ENCODE measurements at places on chromosomes 11 and 22.

DNA sequence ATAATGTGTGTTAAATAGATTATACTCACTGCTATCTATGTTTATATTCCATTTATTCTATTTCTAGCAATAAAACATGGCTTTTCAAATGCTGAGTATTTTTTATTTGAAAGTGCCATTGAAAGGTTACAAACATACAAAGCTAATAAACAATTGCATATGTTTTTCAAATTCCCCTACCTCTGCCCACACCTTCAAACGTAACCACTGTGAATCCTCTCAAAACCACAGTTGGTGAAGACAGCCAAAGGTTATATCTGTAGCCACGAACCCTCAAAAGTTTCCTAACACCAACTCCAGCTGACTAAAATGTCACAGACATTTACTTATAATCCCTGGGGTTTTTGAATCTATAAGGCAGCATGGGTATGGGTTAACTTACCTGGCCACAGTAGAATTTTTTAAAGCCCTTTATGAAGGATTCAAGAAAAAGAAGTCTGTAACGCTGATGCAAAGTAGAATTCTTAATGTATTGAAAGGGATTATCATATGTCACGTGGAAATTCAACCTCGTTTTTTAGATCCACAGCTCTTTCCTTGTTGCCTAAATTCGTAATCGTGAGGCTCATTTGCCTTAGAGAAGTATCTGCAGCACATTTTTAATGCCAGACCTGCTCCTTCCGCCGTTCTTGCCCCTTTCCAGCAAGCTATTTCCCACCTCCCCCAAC is 122.5 kb upstream of the ZC3H12C start:
- peak; percentile 17 for DNase-seq

DNA sequence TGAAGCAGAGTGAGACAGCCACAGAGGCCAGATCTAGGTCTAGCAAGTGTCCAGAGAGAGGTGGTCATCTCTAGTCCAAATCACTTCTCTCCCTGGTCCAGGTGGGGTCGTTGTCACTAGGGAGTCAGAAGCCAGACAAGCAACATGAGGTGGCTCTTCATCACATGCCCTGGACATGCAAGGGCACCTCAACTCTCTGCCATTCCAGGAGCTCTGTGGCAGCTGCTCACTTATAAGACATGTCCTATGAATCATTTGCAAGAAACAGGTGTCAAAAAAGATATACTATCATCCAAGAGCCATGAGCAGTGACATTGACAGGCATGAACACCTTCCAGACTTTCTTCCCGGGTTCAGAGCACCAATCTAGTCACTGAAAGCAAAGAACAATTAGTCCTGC is 130.8 kb downstream of the GALNT18 start:
- no peak for DNase-seq

GRCh38 chr11:15903246-15903645 is 453.1 kb downstream of the SOX6 start:
- DNase-seq: no peak

DNA sequence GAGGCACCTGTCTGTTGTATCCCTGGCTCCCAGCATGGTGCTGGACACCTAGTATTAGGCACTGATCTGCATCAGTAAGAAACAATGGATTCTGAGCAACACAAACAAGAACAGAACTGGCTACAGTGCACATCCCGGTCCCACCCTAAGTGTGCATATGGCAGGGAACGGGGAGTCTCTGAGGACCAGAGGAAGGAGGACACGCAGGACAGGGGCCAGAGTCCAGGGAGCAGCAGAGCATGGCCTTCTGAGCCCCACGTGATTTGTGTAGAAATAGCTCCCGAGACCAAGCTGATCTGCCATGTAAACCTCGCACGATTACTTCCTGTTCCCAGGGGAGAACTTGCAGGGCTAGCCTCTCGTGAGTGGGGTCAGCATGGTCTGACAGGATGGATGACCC is 12.7 kb upstream of the SNX32 start:
- DNase-seq: no peak

GRCh38 chr11:14971865-14972580 is at the start of gene CALCA:
Gene CALCA (minus strand): TSS chr11:14972351. CDS start chr11:14971192, 1,159 bp downstream.
- DNase-seq: no peak

DNA sequence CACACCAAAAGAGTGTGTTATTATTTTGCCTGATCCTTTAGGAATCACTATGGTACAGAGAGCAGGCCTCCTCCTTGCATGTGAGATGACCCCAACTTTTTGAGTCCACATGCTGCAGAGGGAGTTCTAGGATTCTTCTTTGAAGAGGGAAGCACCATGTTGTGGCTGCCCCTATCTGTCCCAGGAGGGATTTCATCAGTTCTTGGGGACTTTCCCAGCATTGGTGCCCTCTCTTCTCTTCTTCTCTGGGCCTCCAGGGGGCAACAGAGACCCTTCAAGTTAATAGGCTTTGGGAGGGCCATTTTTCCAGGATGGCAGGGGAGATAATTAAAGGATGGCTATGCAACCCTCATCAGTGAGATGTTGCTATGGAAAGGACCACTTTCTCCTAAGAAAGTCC is 3.6 kb downstream of the MMP1 start:
- DNase-seq: peak; percentile 45

DNA sequence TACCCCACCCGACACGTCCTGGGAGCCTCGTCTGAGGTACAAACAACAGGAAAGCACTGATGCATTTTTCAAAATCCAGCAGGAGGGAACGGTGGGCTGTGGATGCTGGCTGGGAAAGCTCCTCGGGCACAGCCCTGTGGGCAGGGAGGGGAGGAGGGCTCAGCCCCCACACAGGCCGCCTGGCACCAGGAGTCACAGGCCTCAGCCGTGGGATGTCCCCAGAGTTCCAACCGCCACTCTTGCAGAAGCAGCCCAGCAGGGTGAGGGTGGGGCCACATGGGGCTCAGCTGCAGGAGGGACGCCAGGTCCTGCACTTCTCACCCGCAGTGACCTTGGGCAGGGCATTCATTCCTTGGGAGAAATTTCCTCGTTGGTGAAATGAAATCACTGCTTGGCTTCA is 274.6 kb downstream of the BRD1 start:
- DNase-seq: no peak

DNA sequence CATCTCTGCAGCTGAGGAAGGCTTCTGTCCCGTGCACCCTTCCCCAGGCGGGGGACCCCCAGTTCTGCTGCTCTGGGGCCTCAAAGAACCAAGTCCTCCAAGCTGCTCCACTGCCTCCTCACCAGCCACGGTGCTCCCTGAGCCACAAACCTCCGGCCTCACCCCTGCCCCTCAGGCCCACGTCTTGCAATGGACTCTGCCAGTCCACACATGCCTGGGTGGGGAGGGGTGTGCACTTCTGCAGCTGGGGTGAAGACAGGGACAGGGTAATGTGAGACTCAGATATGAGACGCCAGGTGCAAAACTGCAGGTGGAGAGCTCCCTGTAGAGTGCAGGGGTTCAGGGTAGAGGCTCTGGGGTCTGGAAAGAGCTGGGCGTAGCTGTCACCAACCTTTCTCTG is 3.2 kb upstream of the PTDSS2 start:
- no peak for DNase-seq

GRCh38 chr11:75814363-75814676 is 690 bp upstream of the UVRAG start:
- no peak for DNase-seq

GRCh38 chr11:129320494-129320893 is 55.2 kb upstream of the BARX2 start:
- no peak for DNase-seq

- no peak for DNase-seq
Observed at GRCh38 chr11:11043721-11044120, 185.9 kb upstream of the ZBED5 start.

- no peak for DNase-seq
Observed at GRCh38 chr11:104738208-104738607, 160.1 kb downstream of the CASP12 start.

DNA sequence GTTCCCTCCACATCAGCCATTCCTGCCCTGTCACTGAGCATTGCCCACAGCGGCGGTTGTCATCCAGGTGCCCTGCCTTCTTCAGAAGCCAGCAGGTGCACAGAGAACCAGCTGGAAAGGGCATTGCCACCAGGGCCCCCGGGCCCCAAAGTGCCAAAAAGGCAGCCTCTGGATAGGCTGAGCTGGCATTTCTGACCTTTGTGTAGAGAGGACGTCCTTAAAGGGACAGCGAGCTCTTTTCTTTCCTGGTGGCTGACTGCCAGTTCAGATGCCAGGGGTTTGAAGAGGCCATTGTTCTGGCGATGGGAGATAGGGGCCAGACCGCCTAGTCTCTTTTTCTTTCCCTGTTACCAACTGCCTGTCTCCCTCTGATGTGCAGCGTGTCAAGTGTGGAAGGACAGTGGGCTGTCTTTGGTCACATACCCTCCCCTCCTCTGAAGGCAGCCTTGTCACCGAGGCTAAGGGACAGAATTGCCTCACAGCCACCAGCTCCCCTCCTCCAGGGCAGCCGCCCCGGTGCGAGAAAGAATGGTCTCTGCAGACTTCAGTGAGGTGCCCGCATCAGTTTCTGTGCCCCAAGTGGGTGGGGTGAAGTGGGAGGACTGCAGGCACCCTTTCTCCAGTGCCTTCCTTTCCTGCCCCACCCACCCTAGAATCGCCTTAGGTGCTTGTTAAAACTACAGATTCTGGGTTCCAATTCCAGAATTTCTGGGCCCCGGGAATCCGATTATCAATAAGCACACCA is 109.6 kb downstream of the SCN3B start:
- no peak for DNase-seq

GRCh38 chr22:42610186-42610585 is 4.5 kb downstream of the POLDIP3 start:
- DNase-seq: no peak

GRCh38 chr11:121894581-121894980 is 221.4 kb downstream of the BLID start:
- DNase-seq: no peak

DNA sequence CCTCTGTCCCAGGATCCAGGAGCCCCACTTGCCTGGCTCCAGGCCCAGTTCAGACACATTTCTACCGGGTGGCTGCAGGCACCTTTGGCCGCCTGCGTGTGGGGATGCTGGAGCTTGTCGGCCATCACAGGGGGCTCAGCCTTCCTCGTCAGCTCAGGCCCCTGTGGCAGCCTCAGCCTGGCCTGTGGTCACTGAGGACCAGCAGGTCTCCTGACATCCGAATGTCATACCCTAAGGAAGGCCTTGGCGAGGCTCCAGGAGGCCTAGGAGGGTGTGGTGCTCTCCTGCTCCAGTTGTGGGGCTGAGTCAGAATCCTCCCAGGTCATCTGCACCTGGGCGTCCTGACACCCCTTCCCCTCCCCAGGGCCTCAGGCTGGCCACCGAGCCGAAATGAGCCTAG is 14.9 kb upstream of the SOX10 start:
- no peak for DNase-seq

DNA sequence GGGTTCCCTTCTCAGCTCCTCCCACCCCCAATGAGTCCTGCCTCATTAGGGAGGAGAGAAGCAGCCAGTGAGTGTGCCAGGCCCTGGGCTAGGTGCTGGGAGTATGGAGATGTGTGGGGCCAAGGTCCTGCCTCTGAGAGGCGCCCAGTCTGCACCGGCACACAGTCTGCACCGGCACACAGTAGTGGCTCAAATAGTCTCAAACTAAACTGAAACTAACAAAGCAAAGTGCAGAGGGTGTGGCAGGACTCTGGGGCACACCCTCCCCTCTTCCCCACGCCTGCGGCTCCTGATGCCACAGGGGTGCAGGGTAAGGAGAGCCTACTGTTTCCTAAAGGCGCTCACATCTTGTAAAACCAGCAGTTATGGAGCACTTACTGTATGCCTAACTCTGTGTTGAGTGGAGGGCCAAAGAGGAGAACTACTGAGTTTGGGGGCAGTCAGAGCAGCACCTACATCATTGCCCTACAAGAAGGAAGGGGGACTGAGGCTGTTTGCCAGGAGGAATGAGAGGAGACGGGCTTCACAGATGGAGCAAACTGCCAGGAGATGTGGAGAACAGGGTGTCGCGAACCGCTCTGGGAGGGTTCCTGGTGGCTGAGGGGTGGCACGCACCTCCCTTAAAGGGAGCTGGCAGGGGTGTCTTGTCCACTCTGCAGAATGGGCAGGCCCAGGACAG is 939 bp upstream of the SH3BP1 start:
- peak; percentile 33 for DNase-seq

GRCh38 chr11:90531001-90531400 is 308.2 kb upstream of the CHORDC1 start:
- no peak for DNase-seq
